ENCODE measurements at places on chromosomes 6 and 20.

DNA sequence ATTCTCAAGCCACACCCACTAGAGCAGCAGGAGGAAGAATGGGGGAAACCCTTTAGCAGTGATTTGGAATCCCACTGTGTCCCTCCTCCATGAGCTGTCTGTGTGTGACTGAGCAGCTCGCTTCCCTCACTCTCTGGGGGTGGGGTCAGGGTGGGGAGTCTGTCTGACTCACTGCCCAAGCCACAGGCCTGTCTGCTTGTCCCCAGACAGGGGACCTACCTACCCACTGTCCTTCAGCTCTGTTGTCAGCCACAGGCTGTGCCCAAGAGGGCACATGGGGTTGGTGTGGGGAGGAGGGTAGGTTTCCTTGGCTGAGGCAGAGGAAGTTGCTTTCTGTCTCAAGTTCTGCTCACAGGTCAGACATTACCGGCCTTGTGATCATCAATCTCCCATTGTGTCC lies 127.0 kb downstream of the MAFB start:
- DNase-seq = no peak

DNA sequence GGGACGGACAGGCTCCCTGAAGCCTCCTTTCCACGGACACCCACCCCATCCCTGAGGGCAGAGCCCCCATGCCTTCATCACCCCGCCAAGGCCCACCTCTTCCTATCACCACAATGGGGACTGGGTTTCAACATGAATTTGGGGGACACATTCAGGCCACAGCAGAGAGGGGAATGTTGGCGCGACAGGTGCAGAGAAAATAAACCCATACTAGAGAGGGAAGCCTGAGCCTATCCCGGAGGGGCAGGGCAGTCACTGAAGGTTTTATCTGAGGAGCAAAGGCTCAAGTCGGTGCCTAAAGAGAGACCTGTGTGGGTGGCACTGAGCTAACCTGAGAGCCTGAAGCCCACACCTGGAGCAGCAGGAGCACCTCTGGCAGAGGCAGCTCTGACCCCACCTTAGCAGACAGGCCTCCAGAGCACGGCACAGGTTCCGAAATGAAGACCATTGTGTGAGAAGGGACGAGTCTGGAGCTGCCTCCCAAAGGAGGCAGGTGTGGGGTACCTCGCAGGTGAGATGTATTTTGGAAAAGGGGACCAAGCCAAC lies 180.6 kb upstream of the PDE10A start:
- DNase-seq = no peak

DNA sequence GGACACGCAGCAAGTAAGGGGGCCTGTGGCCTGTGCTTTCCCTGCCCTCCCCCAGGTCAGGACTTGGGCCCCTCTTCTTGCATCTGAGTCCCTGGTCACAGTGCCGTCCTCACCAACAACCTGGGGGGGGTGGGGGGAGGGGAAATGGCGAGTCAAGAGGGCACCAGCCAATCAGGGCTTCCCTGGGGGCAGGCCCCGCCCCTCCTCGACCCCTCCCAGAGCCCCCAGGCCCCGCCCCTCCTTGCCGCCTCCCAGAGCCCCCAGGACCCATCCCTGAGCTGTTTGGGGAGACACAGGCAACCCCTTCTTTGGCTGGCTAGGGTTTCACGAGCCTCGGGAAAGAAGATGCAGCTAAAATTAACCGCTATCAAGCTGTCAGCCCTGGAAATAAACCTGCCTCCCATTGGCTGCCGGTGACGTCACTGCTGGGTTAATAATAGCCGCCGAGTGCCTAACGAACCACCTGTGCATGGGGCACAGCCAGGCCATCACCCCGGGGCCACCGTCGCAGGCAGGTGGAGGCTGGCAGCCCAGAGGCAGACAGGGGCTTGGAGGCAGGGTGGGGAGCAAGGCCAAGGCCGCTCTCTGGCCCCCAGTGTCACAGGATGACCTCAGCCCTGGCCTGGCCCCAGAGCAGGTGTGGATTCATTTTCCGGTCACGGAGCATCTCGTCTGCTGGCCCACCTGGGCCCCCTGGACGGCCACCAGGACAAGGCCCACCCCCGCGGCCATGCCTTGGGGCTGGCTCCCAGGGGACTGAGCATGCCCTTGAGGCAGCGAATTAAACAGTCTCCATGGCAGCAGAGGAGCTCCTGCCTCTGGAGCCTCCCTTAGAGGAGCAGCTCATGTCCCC lies 3.2 kb upstream of the EEF1A2 start:
- DNase-seq = no peak

GRCh38 chr6:31725502-31726350 lies 2.6 kb downstream of the MPIG6B start:
- no peak for DNase-seq
